ENCODE measurements at places on chromosomes 5 and 9.

DNA sequence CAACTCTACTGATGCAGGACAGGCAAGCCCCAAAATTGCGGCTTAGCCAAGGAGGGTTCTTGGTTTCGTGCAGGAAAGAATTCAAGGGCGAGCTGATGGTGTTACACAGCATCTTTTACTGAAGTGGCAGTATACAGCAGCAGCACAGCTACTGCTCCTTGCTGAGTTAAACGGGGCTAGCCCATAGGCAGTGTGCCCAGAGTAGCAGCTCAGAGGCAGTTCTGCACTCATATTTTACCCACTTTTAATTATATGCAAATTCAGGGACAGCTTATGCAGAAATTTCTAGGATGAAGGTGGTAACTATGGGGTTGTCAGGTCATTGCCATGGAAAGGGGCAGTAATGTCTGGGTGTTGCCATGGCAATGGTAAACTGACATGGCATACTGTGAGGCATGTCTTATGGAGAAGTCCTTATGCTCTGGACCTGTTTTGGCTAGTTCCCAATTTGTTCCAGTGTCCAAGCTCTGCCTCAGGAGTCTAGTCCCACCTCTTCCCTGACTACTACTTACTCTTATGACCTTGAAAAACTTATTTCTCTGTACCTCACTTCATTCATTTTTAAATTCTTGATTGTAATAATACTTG, 2.0 kb upstream of the SPINK9 start:
- DNase-seq = no peak

DNA sequence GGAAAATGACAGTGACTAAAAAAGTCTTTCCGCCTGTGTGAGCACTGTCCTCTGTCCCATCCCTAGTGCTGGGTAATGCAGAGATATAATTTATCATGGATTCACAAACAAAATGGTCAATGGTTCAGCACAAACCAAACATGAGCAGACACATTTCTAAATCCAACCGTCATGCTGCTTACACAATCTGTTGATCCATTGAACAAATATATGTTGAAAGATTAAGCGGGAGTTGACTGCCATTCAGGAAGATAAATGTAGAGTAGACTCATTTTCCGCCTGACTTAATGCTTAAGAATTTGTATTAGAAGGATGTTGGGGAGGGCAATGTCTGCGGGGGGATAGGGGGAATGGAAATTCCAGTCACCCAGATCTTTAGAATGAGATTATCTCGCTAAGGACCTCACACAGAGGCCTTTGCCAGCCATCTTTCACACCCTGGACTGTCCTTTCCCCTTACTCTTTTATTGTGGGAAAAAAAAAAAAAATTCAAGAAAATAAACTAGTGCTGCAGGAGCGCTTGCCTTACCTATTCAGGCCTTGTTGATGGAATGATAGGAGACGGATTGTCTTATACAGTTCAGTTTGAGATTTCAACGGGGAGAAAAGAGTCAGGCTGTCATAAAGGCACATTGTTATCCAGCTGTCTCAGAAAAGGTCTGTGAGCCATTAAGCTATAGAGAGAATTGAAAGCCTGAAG, 153.7 kb downstream of the TLE1 start:
- DNase-seq = no peak

DNA sequence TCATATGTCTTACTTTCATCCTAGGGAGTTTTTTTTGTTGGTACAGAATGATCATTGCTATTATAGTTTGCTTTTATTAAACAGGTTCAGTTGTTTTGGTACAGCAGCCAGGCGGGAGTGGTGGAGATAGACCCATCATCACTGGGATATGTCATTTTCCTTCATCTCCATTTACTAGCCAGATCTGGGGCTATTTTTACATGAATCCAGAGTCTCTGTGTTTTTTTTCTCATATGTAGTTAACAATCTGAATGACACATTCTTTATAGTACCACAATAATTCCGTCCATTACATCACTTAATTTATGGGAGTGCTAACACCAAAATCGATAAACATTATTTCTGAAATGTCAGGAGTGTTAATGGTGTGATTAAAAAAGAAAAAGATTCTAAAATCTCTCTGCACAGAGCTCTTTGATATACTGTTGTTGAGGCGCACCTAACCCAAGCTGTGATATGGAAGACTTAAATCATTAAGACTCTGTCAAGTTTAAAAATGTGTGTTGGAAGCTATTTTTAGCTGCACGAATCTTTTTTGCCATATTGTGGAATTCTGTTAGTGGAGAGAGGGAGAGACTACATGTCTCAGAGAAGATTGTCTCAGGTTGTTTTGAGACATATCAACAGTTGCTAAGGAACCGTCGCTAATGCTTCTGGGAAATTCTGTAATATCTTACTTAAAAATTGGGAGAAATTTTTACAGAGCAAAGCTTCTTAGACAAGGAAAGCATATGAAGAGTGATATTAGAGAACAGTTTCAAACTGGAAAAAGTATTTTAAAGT, 59.6 kb downstream of the RPS23 start:
- DNase-seq = no peak

- DNase-seq = no peak
Measured at GRCh38 chr5:150484964-150485692, 22.8 kb upstream of the NDST1 start.

DNA sequence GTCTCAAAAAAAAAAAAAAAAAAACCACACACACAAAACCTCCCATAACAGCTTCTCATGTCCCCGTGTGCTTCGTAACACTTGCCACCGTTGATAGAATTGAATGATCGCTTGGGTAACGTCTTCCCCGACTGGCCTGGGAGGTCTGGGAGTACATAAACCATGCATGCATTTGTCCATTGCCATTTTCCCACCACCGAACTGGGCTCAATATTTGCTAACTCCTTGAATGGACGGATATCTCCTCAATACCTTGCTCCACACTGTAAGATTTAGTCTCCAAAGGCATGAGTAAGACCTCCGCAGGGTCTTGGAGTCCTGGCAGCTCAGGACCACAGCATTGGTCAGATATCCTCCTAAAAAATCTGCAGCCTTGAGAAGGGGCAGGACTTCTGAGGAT, 3.2 kb upstream of the P4HA2 start:
- DNase-seq = no peak
